ENCODE measurements at places on chromosomes 11 and 22.

DNA sequence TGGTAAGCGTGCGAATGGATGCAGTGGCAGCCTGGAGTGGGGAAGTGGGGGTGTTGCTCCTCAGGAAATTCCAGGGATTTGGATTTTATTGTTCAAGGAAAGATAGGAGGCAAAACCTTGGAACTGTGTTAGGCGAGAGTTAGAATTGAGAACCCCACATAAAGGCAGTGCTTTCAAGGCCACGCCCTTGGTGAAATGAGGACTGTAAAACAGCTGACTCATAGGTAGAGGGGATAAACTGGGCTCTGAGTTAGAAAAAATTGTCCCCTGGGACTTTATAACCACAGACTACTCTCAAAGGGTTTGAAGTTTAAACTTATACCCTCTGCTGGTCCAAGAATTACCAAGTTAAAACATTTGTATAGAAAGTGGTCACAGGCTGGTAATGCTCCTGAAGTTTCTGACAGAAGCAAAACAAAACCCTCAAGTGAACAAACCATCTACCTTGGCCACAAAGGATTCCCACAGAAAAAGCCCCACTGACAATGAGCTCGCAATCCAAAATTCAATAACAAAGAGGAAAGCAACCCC is 250.3 kb upstream of the TBCEL start:
- DNase-seq: no peak

GRCh38 chr11:3886985-3887384 is 31.5 kb downstream of the STIM1 start:
- no peak for DNase-seq

- DNase-seq: peak; percentile 79
Observed at GRCh38 chr22:41021613-41022454, 70.6 kb upstream of the EP300 start.

GRCh38 chr22:19986011-19986409 is 30.6 kb downstream of the ARVCF start:
- no peak for DNase-seq

GRCh38 chr22:31802575-31802974 is 48.8 kb downstream of the DEPDC5 start:
- peak; percentile 71 for DNase-seq

- no peak for DNase-seq
Observed at GRCh38 chr11:30984827-30985226, 384.7 kb downstream of the DCDC1 start.

DNA sequence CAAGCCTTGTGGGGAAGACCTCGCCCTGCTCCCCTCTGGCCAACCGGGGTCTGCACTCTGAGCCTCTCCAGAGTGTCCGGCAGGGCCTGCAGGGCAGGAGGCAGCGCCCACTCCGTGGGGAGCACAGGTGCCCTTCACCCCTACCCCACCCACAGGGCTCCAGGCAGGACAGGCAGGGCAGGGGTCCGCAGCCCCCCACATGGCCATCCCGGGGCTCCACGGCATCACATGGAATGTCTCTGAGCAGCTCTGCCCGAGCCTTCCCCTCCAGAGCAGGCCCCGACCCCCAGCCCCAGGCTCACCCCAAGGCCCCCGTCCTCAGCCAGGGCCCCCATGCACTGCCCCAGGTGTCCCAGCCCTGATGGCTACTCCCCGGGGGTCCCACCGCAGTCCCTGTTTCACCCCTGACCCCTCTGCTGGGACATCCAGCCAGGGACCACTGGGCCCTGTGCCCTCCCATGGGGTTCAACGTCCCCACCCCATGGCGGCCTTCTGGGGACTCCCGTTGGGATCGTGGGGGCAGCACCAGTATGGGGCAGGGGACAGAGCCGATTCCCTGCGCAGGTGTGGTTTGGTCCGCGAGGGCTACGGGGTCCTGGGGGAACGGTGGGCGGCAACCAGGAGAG is 77.7 kb downstream of the BRD1 start:
- DNase-seq: no peak

DNA sequence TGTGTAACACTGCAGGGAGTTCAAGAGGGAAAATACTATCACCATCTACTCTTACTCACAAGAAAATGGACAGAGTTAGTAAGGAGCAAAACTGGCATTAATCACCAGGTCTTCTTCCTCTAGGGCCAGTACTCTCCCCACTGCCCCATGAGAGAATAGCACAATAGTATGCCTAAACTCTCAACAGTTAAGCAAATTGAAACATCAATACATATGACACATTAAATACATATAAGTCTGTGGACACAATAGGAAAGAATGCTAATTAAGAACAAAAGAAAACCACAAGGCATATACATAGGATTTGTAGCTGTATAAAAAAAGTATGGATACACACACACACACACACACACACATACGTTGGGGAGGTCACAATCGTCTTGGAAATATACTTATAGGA is 197.9 kb upstream of the BDNF start:
- DNase-seq: no peak

Measured in erythroblast (primary cell).